Activated CD4-positive, CD25-positive, alpha-beta regulatory T cell (primary cell): ENCODE measurements at places on chromosomes 3 and 15.

DNA sequence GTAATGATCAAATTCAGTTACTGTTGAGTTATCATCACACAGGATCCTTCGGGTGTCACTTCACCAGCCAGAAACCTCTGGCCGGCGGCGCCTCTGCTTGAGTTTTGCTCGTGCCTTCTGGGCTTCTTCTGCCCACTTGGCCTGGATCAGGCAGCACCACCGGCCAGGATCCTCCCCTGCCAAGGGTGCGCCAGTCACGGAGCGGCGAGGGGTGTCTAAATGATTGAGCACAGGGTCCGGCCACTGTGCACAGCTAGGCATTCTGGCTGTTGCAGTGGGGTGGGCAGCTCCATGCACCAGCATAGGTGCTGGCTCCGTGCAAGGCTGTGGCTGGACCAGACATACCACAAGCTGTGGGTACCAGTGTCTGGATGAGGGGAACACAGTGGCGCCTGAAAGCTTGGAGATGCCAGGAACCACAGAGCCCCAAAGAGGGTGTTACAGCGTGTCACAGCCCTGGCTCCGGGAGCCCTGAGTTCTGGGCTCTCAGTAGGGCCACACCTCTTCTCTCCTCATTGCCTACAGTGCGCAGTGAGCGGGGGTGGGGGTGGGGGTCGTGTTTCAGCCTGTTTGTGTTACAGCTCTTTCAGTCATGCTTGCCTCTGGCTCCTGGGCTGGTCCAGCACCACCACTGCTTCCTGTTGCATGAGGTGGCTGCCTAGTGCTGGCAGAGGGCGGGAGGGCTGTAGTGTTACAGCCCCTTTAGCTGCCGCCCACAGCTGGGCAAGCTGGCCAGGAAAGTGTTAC lies 169.4 kb downstream of the FNDC3B start:
- no peak for DNase-seq

DNA sequence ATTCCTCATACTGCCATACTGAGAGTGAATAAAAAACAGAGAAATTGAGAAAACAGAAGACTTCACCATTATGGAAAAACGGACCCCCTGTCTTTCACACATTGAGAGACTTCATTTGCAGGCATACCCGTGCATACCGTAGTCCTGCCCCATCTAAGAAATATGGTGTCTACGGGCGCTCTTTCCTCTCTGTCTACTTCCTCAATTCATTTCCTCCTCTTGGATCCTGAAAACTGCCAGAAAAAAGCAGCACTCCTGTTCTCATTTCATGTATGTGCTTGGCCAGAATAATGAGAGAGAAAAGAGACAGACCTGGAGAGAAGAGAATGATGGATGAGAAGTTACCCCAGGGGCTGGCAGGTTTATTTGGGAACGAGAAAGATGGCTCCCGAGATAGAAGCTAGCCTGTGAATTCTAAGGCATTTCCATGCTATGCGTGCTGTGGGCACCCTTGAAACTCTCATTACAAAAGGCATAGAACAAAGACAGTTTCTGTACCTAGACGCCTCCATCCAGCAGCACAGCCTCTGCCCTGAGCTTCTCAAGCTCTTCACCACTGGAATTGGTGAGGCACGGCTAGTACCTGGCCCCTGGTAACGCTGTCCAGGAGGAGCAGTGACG lies 62.5 kb upstream of the EPHB3 start:
- DNase-seq, result no peak

GRCh38 chr3:147388700-147389580 lies 17.4 kb downstream of the ZIC4 start:
- no peak for DNase-seq

GRCh38 chr15:86942285-86942684 lies 862.6 kb downstream of the AGBL1 start:
- no peak for DNase-seq

DNA sequence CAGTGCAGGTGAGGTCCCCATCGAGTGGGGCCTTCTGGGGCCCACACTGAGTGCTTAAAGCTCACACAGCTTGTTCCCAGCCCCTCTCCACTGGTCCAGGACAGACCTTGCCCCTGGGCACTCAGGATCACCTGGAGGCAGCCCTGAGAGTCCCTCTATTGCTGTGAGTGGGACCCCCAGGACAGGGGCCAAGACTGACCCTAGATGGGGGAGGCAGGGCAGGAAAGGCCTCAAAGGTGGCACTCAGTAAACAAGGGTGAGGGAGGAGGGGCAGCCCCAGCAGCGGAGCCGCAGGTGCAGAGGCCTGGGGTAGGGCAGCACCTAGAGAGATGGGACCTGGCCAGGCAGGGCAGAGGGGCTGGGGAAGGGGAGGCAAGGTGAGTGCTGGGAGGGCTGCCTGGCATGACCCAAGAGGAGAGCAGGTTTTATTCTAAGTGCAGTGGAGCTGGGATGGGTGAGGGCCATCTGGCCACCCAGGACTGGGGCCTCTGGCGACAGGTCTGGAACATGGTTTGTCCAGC lies 27.9 kb downstream of the CFAP100 start:
- no peak for DNase-seq

- DNase-seq, result no peak
Observed at GRCh38 chr15:55989383-55989782, 4.0 kb downstream of the NEDD4 start.

DNA sequence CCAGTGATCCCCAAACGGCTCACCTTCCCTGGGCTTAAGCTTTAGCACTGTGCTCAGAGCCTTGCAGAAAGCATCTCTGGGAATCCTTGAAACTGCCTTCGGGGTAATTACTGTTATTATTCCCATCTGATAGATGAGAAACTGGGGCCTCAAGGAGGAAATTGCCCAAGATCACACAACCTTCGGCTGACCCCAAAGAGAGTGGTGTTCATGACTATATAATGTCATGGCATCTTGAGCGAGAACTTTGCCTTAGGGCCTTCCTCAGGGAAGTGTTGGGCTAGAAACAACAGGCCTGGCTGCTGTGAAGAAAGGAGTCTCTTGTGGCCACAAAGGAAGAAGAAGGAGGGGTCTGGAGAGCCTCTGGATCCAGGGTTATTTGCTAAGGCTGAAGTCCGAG lies 388.7 kb upstream of the CFAP20DC start:
- no peak for DNase-seq

- DNase-seq, result no peak
Observed at GRCh38 chr3:169390271-169390670, 273.2 kb downstream of the MECOM start.

GRCh38 chr15:70505411-70505919 lies 257.9 kb downstream of the UACA start:
- DNase-seq, result no peak

DNA sequence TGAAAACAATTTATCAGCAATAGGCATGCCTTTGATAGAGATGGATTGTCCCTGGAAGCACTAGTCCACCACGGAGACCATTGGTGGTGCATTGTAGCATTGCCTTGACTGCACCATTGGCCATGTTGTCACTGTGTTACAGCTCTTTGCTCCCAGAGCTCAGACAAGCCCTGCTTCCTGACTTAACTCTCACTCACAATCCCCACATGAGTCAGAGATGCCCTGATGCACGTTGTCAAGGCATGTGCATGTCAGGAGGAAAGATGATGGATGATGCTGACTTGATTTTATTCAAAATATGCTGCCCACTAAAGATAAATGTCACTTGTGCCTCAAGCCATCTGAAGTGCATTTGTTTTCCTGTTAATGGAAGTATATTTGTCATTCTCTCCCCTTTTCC lies 266.1 kb downstream of the ARRDC4 start:
- no peak for DNase-seq

DNA sequence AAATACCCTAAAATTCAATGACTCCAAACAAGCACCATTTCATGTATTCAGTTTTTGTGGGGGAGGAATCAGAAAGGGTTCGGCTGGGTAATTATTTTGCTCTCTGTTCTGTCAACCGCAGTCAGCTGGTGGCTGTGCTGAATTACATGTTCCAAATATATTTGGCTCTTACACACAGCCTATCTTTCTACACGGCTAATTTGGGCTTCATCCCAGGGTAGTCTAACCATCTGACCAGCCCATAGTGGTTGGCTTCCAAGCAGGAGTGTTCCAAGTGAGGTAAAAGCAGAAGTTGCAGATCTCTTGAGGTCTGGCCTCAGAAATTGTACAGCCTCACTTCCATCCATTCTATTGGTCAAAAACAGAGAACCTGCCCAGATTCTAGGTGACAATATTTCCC lies 760.8 kb upstream of the SEMA6D start:
- DNase-seq, result no peak

DNA sequence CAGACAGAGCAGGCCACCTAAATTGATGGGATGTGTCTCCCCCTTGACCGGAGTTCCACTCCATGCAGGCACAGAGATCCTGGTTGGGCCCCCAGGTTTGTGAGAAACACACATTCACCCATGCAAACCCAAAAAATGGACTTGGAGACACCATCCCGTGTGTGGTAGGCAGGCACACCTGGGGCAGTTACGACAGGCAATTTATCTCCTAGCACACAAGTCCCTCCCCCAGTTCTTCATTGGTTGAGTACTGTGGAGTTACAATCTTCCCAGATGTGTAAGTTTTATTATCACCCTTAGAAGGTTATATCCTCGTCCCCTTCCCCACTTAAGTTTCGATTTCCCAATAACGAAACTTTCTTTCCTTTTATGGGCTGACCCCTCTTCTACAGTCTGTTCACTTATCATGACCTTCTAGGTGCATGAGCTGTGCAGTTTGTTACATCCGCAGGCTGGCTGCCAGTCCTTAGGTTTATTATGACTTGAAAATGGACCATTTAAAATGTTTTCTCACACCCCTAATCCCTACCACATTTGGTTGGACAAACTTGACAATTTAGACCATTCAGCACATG lies 27.3 kb downstream of the ARL8B start:
- no peak for DNase-seq

DNA sequence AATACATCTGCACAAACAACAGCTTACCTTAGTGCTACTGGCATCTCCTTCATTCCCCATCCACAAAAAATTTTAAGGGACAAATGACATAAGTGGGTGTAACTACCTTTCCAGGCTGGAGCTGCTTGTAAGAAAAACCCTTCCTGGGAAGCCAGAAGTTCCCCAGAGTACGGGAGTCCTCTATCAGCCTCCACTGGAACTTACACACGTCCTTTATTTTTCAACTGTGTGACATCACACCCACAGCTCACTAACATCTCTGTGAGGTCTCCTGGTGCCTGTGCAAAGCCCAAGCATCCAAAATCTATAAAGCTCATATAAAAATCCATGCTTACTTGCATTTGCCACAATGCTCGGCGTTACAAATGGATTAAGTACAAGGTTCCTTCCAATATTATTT lies 27.6 kb downstream of the LRIG1 start:
- DNase-seq, result no peak

DNA sequence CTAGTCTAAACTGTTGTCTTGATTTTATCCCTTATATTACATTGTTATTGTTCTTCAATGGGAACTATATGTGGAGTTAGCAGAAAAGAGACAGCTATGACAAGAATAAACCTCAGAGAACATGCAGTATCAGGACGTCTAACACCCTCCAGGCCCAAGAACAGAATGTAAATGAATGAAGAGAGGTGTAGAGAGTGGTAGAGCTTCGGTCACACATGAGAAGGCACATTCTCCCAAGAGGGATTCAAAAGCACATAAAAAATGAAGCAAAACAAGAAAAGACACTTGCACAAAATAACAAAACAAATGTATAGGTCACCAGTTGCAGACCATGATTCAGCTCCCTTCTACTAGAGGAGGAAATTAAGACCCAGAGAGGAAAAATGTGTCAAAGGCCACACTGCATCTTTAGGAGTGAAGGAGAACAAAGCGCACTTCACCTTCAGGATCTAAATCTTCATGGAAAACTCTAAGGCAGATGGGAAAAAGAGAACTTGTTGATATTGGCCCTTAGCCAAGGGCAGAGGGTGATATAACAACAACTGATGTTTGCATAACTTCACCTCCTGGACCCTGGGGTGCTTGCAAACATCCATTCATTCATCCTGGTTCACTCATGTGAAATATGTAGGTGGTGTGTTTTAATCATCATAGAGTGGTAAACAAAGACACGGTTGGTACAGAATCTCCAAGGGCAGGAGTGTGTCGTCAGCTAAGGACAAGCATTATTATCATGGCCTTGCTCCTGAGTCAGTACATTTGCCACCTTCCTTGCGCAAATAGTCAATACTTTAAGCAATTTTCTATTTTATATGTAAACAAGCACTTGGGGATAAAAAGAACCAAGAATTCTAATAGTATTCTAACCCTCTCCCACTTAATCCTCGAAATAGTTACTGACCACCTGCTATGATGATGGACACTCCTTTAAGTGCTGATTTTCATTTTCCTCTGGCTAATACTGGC lies 8.8 kb downstream of the NEK10 start:
- DNase-seq, result no peak

- no peak for DNase-seq
Observed at GRCh38 chr3:61936344-61936937, 375.1 kb downstream of the PTPRG start.

DNA sequence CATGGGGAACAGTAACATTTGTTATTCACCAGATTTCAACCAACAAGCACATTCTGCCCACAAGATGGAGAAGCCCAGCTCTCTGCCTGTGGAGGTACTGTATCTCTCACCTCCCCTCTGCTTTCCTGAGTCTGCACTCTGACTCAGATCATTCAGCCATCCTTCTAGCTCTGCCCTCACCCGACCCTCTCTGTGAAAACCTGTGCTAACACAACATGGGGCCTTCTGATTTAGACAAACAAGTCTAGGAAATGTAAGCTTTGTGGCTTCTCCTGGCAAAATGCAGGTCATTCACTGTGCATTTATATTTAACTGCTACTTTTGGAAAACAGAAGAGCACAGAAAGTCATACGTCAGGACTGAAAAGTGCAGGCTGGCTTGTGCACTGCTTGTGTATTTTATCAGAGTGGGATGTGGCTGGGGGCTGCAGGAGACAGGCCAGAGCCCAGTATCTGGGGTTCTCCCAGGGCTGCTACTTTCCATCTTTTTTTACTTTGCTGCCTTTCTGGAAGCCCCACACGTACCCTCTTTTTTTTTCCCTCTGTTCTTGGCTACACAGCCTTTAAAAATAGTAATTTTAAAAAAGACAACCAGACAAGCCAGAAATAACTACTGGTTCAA lies 50.8 kb downstream of the SUSD5 start:
- no peak for DNase-seq
